ENCODE measurements at places on chromosomes 4 and X. TPM values are rescaled to one million over a fixed set of nuclear protein-coding genes. Genes with fewer than 3 reads are reported as not detected.

DNA sequence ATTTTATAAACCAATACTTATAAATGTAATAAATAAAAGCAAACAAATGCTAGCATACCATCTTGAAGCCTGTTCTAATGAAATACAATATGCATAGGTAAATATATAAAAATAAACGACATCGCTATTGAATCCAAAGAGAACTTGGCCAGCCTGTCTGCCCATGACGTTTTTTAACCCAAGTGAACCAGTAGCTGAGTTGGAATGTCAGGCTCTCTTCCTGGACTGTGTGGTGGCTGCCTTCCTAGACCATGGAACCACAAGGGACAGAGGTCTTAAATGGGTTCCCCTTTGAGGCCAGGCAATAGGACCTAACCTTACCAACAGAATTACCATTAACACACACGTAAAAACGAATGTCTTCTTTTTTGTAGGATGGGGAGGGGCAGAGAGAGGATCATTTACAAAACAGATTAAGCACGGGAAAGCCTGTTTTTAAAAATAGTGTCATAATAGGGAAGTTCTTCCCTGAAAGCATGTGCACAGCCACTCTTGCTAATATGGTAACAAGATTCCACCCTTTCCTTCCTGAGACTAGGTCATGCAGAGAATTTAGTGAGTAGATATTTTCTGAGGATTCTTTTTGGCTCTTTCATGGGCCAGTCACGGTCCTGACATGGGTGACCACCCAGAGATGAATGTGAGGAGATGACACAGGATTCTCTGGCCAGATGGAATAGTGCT lies 69.4 kb upstream of the ACSL1 start:
- no peak overlapping the region for H3K27ac ChIP-seq
- no peak overlapping the region for H3K4me3 ChIP-seq
- DNase-seq = no peak
- H3K4me1 ChIP-seq = peaks cover 4% of the 10 kb centered on the region
- peaks cover 14% of the 10 kb centered on the region for H3K27me3 ChIP-seq
- H3K36me3 ChIP-seq = no peaks in the 10 kb centered on the region

The ZNF157 gene
- 0.16 TPM for total RNA-seq

DNA sequence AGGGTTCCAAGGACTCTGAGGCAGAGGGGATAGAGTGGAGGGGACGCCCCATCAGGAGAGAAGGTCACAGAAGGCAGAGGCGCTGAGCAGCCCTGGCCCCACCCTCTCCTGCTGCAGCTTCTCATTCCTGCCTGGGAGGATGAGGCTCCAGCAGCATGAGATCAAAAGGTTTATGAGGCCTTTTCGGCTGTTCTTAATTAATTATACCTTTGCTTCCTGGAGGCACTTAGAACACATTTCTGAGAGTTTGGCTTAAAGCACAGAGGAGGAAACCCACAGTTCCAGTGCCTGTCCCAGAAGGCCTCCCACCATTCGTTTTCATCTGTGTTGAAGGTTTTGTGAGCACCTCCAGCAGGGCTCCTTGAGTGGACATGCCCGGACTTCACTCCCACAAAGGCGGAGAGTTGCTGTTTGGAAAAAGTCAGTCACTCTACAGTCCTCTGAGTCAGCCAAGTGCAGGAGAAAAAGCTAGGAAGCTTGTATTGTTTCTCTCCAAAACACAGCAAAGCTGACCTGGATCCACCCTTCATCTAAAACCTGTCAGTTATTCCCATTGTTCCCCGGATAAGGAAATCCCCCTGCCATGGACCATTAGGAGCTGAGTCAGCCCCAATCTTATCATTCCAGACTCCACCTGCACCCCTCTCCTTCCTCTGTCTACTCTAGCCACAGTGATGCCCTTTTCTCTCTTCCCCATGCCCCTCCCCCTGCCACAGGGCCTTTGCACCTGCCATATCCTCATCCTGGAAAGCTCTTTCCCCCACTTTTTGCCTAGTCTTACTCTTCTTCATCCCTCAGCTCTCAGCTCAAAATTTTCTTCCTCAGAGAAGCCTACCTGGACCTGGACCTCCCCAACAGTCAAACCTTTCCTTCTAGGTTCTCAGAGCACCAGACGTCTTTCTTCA lies 276.8 kb downstream of the FBXW7 start:
- peaks cover 3% of the 10 kb centered on the region for H3K27me3 ChIP-seq
- H3K27ac ChIP-seq = peak overlapping the region; percentile 50
- H3K36me3 ChIP-seq = peaks cover under 1% of the 10 kb centered on the region

DNA sequence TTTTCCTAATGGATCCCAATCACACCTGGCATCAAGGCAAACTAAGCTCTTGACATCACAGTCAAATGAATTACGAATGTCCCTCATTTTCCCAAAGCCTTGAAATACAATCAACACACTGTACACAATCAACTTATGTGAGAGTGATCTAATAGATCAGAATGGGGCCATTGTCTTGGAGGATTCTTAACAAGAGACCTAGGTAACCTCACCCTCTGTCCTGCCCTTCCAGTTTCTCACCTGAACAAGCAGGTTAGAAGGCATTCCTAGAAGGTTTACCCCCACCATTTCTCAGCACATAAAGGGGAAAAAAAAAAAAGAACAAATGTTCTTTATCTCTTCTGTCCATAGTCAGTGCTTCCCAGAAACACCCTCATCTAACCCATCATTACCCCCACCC lies 6.3 kb downstream of the SLC39A8 start:
- no peak overlapping the region for H3K4me3 ChIP-seq
- peaks cover 12% of the 10 kb centered on the region for H3K27me3 ChIP-seq
- H3K27ac ChIP-seq = no peak overlapping the region
- H3K36me3 ChIP-seq = no peaks in the 10 kb centered on the region
- DNase-seq = no peak
- H3K4me1 ChIP-seq = peaks cover 12% of the 10 kb centered on the region

GRCh38 chrX:103376118-103376978 lies at the start of gene BEX3:
Gene BEX3, plus strand, starts transcription at chrX:103376538. Its CDS starts 984 bp downstream, at chrX:103377522.
- peak within 1 kb of the TSS; percentile 85 for H3K4me3 ChIP-seq
- peak; percentile 87 for DNase-seq
- peaks cover 10% of the 10 kb centered on the region for H3K36me3 ChIP-seq
- peak within 1 kb of the TSS; percentile 88 for H3K27ac ChIP-seq
- no peaks in the 10 kb centered on the region for H3K27me3 ChIP-seq

The NDST4 gene
- total RNA-seq = 5.1 TPM

The ACOT9 gene
- 57.9 TPM for total RNA-seq

DNA sequence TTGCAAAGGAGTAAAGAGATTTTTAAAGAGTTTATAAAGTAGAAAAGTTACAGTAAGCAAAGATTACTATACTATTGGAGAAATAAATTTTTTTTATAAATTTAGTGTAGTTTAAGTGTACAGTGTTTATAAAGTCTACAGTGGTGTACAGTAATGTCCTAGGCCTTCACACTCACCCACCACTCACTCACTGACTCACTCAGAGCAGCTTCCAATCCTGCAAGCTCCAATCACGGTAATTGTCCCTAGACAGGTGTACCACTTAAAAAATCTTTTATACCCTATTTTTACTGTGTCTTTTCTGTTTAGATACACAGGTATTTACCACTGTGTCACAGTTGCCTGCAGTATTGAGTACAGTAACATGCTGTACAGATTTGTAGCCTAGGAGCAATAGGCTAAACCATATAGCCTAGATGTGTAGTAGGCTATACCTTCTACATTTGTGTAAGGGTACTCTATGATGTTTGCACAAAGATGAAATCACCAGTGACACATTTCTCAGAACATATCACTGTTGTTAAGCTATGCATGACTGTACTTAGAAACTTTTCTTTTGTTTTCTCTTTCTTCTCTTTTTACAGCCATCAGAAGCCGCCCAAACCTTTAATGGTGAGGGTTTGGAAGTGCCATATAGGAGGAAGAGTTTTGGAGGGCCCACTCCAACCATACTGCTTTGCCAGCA lies 11.8 kb upstream of the SH3RF1 start:
- DNase-seq = no peak
- H3K4me1 ChIP-seq = peaks cover 19% of the 10 kb centered on the region
- no peaks in the 10 kb centered on the region for H3K36me3 ChIP-seq
- peak overlapping the region; percentile 59 for H3K27ac ChIP-seq

The GNPDA2 gene
- 16.6 TPM for total RNA-seq

DNA sequence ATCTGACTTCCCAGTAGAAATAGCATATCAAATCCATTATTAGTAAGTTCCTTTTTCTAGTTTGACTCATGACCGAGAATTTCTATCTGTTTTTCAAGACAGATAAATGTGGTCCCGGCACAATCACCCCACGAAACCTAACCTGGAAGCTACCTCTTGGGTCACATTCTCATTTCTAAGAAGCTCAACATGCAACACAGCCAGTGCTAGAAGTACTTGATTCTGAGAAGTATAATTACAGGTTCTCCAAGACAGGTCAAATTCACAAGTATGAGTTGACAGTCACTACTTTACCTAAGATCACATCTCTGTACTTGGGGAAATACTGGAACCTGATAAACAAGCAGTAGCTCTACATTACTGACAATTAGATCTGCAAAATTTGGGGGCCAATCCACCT lies 54.0 kb upstream of the PLAC1 start:
- no peaks in the 10 kb centered on the region for H3K27me3 ChIP-seq
- H3K27ac ChIP-seq = no peak overlapping the region
- DNase-seq = no peak
- H3K36me3 ChIP-seq = no peaks in the 10 kb centered on the region

The EVC gene
- total RNA-seq = 40.9 TPM

The NRK gene
- 5.5 TPM for total RNA-seq

GRCh38 chr4:185945906-185946305 lies 123.0 kb upstream of the TLR3 start:
- H3K27ac ChIP-seq = no peak overlapping the region
- no peak for DNase-seq
- no peaks in the 10 kb centered on the region for H3K27me3 ChIP-seq
- peaks cover 3% of the 10 kb centered on the region for H3K4me1 ChIP-seq

The KDR gene
- 0.24 TPM for total RNA-seq

The KLB gene
- not detected for total RNA-seq

- no peak overlapping the region for H3K27ac ChIP-seq
- no peaks in the 10 kb centered on the region for H3K27me3 ChIP-seq
- peaks cover 31% of the 10 kb centered on the region for H3K36me3 ChIP-seq
- no peak for DNase-seq
- no peak overlapping the region for H3K4me3 ChIP-seq
- H3K4me1 ChIP-seq = peaks cover 10% of the 10 kb centered on the region
Measured at GRCh38 chr4:183266371-183266770, 53.7 kb downstream of the CLDN22 start.

DNA sequence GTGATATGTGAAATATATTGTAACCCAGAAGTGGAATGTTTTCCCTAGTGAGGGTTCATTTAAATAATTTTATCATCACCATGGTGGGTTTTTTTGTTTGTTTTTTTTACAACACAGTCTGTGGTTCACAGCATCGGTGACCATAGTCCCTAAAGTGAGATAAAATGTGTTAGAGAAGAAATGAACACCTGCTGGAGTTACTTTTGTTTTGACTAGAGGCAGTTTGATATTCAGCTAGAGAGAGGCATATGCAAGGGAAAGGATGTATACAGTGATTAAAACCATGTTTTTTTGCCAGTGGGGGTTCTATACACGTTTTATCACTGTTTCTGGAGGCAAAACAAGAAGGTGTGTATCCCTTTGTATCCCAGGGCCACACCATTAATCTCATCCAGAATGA lies 541.5 kb downstream of the PCDH7 start:
- H3K27ac ChIP-seq = no peak overlapping the region
- no peaks in the 10 kb centered on the region for H3K27me3 ChIP-seq
- no peak overlapping the region for H3K4me3 ChIP-seq
- no peak for DNase-seq
- no peaks in the 10 kb centered on the region for H3K36me3 ChIP-seq
- H3K4me1 ChIP-seq = no peaks in the 10 kb centered on the region

The LANCL3 gene
- 0.03 TPM for total RNA-seq

DNA sequence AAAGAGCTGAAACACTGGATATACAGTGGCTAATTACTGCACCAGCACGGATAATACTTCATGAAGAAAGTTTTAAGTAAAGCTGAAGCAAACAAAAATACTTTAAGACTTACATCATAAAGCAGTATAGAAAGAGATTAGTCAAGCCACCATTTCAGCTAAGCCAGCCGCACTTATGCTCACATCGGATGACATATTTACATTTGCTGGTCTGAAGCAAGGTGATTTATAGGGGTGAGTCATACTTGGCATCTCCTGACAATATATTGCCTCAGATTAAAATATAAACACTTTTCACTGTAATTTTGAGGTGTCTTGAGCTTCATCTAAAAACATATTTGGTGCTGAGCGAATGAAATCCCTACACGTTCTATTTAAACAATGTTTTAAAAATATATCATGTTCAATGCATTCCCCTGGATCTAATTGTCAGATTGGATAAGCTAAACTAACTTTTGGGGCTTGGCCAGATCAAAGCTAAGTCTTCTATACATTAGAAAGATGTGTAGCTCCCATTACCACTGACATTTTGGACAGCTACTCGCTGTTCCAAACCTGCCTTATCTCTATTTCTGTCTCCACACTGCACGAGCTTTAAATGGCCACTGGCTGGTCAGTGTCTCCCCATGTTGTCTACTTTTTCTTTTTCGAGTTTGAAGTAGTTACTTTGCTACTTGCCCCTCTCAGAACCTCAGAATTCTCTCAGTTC lies 103.2 kb downstream of the VCX2 start:
- no peaks in the 10 kb centered on the region for H3K4me1 ChIP-seq
- no peaks in the 10 kb centered on the region for H3K27me3 ChIP-seq
- H3K36me3 ChIP-seq = no peaks in the 10 kb centered on the region
- H3K4me3 ChIP-seq = no peak overlapping the region
- no peak overlapping the region for H3K27ac ChIP-seq

All from osteocyte (in vitro differentiated cells).